LHCN-M2 (cell line): ENCODE measurements at places on chromosomes 5 and 9. TPM values are rescaled to one million over a fixed set of nuclear protein-coding genes. Genes with fewer than 3 reads are reported as not detected.

JAKMIP2 gene
- total RNA-seq = 0.06 and 0.52 TPM in 2 replicates

CTNND2 gene
- total RNA-seq = 0.19 TPM in 1 of 2 replicates, not detected in the other

ARHGEF37 gene
- 0.11 and 0.45 TPM in 2 replicates for total RNA-seq

VLDLR gene
- total RNA-seq = 1.1 and 2.1 TPM in 2 replicates

BTNL9 gene
- not detected in 2 replicates for total RNA-seq

ZBED3 gene
- total RNA-seq = 0.19 and 0.98 TPM in 2 replicates

AQP7 gene
- total RNA-seq = not detected in 2 replicates

SARDH gene
- 52.5 and 54.8 TPM in 2 replicates for total RNA-seq

KLF9 gene
- total RNA-seq = 23.5 and 36.5 TPM in 2 replicates

PTGES gene
- 0.34 and 0.64 TPM in 2 replicates for total RNA-seq

LHX3 gene
- total RNA-seq = not detected in 2 replicates

DNAJC21 gene
- total RNA-seq = 18.9 and 23.6 TPM in 2 replicates

GRIN3A gene
- not detected in 2 replicates for total RNA-seq

SLC6A19 gene
- total RNA-seq = not detected in 2 replicates

OLFM1 gene
- total RNA-seq = not detected in 2 replicates

PLAC8L1 gene
- total RNA-seq = not detected in 2 replicates
